ENCODE measurements at places on chromosomes 16 and 17. TPM values are rescaled to one million over a fixed set of nuclear protein-coding genes. Genes with fewer than 3 reads are reported as not detected.

Gene DUS2
- total RNA-seq: 7.2 TPM

Gene EXOC3L1
- total RNA-seq: 2.2 TPM

Gene CCL18
- total RNA-seq: 0.92 TPM

Gene KCNH6
- total RNA-seq: 0.09 TPM

Gene ASPHD1
- not detected for total RNA-seq

Gene CHAD
- total RNA-seq: 1.8 TPM

Gene DRC7
- 0.08 TPM for total RNA-seq

Gene CDH13
- 0.42 TPM for total RNA-seq

Gene KRT27
- not detected for total RNA-seq

Gene GPR142
- total RNA-seq: not detected

Gene KRT33A
- total RNA-seq: not detected

Gene SLFN12L
- 2.2 TPM for total RNA-seq

Gene SUPT6H
- total RNA-seq: 59.1 TPM

Gene ODAD4
- 0.25 TPM for total RNA-seq

Gene ZP2
- not detected for total RNA-seq

Gene HSD17B2
- 126 TPM for total RNA-seq

Gene HIRIP3
- total RNA-seq: 10.5 TPM

Gene TP53TG3F
- total RNA-seq: not detected

Gene CDT1
- total RNA-seq: 37.6 TPM

Gene ELMO3
- 3.8 TPM for total RNA-seq

Gene WSCD1
- 3.8 TPM for total RNA-seq

Gene CEP295NL
- 1.0 TPM for total RNA-seq

Gene MINK1
- total RNA-seq: 25.6 TPM

Gene ZFP3
- 1.6 TPM for total RNA-seq

Gene SECTM1
- 14.2 TPM for total RNA-seq

Gene FBXW10
- total RNA-seq: 0.08 TPM

Gene TNS4
- not detected for total RNA-seq

Gene ABCA5
- 18.7 TPM for total RNA-seq

Gene CBX2
- total RNA-seq: 0.33 TPM

Gene TBX4
- not detected for total RNA-seq

Gene MYO15A
- total RNA-seq: 0.84 TPM

Gene MEFV
- 1.2 TPM for total RNA-seq

Gene TSPOAP1
- 2.0 TPM for total RNA-seq

Gene NF1
- total RNA-seq: 18.5 TPM

Gene SCNN1B
- total RNA-seq: not detected

Gene CCL5
- 2.2 TPM for total RNA-seq

Gene PLEKHH3
- total RNA-seq: 8.5 TPM

Gene AIPL1
- not detected for total RNA-seq

Gene DDX19B
- 11.3 TPM for total RNA-seq

Measured in liver (tissue), 10 donors.